ENCODE measurements at places on chromosomes 3 and 15.

DNA sequence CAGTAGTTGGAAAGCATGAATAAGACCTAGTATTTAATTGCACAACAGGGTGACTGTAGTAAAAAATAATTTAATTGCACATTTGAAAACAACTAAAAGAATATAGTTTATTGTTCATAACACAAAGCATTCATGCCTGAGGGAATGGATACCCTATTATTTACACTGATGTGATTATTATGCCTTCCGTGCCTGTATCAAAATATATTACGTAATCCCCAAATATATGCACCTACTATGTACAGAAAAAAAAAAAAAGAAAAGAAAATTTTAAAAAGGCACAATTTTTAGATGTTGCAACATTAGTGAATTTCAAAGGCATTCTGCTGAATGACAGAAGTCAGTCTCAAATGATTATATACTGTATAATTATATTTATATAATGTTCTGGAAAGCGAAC lies 647.2 kb upstream of the BCHE start:
- DNase-seq, result no peak

DNA sequence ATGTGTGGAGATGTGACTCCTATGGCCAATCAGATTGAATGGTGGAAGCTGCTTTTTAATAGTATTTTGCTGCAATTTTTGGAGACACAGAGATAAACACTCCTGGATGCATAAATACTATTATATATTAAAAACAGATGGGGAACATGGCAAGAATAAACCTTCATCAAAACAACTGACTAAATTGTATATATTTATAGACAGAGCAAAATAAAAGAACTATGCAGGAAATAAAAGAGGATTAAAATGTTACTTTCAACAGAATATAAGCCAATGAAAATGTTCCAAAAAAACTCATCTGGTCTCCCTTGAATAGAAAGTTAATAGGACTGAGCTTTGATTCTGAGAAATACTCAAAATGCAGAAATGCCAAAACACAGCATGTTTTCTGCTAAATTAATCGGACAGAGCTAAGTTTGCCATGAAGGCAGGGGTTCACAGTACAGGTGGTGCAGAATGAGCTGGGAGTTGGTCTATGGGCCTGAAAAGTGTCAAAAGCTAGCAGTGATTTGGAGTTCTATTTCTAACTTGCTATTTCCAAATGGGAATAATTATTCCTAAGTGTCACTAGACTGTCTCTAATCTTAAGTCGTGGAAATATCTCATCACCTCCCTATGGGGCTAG lies 227.2 kb downstream of the CNTN3 start:
- no peak for DNase-seq

- DNase-seq, result no peak
Measured at GRCh38 chr15:91192285-91192684, 92.2 kb downstream of the SV2B start.

DNA sequence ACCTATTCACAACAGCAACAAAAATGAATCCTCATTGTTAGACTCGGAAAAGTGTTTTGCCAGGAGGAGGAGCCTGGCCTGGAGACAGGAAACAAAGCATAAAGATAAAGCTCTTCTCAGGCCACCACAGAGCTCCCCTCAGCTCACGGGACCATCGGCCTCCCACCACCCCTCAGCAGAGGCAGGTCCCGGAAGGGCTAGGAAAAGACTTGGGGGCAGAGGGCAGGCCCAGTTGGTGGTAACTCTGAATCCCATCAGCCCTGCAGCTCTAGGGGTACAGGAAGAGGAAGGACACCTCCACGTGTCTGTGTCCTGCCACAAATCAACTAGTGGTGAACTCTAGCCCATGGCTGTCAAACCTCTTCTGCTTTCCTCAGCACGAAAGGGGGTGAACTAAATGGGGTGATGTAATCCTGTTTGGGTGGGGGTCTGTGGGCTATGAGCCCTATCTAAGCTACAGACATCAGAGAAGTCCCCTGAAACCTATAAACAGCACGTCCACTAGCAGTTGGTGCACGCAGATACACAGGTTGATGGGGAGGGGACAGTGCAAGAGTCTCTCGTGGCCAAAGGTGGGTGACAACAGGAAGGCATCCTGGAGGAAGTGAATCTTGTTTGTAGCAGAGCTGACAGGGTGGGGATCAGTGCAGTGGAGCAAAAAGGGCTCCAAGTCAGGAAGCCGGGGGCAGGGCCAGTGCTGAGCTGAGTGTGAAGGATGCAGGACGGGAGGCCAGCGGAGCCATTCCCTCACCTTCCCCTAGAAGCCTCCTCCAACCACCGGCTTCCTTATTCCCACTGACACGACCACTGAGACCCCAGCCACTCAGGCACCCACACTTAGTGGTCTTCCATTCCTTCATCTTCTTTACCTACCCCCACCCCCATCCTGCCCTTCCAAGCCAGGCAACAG lies 111.1 kb upstream of the HACD2 start:
- no peak for DNase-seq

Measured in T1000 (cell line).